ENCODE measurements at places on chromosomes 4 and X.

- DNase-seq = no peak
Observed at GRCh38 chr4:129223945-129224344, 128.0 kb downstream of the C4orf33 start.

GRCh38 chr4:140706276-140706625, 49.9 kb downstream of the TBC1D9 start:
- no peak for DNase-seq

DNA sequence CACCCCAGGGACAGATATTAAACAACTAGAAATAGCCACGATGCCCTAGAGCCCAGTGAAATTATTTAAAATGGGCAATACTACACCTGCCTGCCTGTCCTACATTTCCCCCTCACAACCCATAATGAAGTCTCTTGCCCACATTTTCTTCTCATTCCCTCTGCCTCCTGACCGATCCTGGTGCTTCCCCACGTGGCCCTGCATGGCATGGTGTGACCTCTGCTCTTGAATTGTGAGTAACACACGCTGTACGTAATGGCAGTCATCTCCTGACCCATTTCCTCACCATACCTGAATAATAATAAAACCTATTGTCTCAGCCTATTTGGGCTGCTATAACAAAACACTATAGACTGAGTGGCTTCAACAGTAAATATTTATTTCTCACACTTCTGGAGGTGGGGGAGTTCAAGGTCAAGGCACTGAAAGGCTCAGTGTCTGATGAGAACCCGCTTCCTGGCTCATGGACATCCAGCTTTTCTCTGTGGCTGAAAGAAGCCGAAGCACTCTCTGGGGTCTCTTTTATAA, 77.0 kb upstream of the ENPP6 start:
- no peak for DNase-seq

GRCh38 chr4:40621592-40622512, 7.8 kb downstream of the RBM47 start:
- peak; percentile 97 for DNase-seq

DNA sequence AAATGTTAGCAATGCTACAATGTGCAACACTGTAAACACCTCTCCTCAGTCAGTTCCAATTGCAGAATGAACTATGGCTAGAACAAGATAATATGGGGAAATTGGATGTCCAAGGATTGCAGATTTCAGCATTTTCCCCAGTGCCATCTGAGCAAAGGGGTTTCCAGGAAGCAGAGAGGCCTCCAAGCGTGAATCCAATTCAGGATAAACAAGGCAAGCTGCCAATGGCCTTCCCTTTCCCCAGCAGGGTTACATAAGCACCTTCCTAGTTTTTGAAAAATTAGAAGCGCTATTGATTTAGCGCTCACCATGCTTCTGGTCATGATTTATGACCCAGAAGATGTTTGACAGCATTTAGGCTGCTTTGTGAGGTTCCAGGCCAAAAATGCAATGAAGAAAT, 223.0 kb upstream of the GATB start:
- DNase-seq = no peak

- no peak for DNase-seq
Observed at GRCh38 chrX:101619364-101619763, 1.6 kb upstream of the ARMCX6 start.

DNA sequence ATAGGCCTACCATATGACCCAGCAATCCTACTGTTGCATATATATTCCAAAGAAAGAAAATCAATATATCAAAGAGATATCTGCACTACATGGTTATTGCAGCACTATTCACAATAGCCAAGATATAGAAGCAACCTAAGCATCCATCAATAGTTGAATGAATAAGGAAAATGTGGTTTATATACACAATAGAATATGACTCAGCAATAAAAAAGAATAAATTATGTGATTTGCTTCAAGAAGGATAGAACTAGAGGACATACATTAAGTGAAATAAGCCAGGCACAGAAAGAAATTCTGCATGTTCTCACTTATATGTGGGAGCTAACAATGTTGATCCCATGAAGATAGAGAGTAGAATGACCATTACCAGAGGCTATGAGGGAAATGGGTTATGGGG, 13.1 kb upstream of the FHIP1A start:
- no peak for DNase-seq

DNA sequence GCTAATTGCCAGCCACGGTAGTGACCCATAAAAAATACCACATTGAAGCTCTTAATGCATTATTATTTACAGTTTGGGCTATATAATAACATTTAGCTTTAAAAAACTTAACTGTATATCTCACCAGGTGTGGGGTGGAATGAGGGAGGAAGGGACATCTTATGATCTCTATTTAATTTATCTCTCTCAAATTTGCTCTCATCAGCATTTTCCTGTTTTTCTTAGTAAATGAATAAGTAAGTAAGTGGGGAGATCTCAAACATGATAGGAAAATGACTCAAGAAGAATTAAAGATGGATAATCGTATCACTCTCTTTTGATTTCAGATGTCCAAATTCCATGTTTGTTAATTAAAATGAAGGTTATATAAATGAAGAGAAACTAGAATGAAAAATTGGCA, 200.7 kb upstream of the NR3C2 start:
- DNase-seq = no peak

GRCh38 chrX:30657196-30658161, 4.3 kb downstream of the GK start:
- peak; percentile 56 for DNase-seq

- no peak for DNase-seq
Observed at GRCh38 chrX:93420525-93421082, 252.8 kb downstream of the NAP1L3 start.

DNA sequence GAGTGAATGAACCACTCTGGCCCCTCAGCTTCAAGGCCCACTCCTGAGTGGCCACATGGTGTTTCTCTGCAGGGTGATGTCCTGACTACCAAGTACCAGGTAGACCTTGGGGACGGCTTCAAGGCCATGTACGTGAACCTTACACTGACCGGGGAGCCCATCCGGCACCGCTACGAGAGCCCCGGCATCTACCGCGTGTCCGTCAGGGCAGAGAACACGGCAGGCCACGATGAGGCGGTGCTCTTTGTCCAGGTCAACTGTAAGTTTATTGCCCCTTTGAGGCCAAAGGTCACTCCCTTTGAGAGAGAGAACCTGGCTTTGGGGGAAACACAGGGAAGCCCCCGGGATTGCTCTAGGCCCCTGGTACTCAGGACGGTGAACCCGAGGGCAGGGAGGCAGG, 216.0 kb downstream of the AFAP1 start:
- DNase-seq = no peak

GRCh38 chr4:140109737-140110136, 44.2 kb downstream of the MAML3 start:
- DNase-seq = no peak

GRCh38 chrX:973010-973632, 239.3 kb downstream of the CRLF2 start:
- no peak for DNase-seq

GRCh38 chr4:67912080-67912479, 28.3 kb upstream of the TMPRSS11D start:
- DNase-seq = no peak

GRCh38 chr4:21757248-21757647, 191.3 kb downstream of the KCNIP4 start:
- no peak for DNase-seq

GRCh38 chr4:67658302-67658701, 42.7 kb downstream of the UBA6 start:
- DNase-seq = no peak

GRCh38 chr4:64464581-64464980, 55.3 kb upstream of the TECRL start:
- DNase-seq = no peak

- DNase-seq = no peak
Observed at GRCh38 chr4:172899861-172900260, 268.8 kb upstream of the GALNT7 start.
